ENCODE measurements at places on chromosomes 3 and 15. TPM values are rescaled to one million over a fixed set of nuclear protein-coding genes. Genes with fewer than 3 reads are reported as not detected.

LDHAL6B gene
- total RNA-seq: not detected

CLRN1 gene
- total RNA-seq: not detected

SPATA16 gene
- total RNA-seq: not detected

- no peak overlapping the region for H3K27ac ChIP-seq
- H3K27me3 ChIP-seq: no peaks in the 10 kb centered on the region
Measured at GRCh38 chr3:123137001-123137400, 64.7 kb upstream of the SEC22A start.

GRCh38 chr15:79101866-79102581 is 11.4 kb upstream of the RASGRF1 start:
- H3K27me3 ChIP-seq: peaks cover 13% of the 10 kb centered on the region
- DNase-seq: peak; percentile 47
- no peak overlapping the region for H3K4me3 ChIP-seq
- no peaks in the 10 kb centered on the region for H3K36me3 ChIP-seq

GRCh38 chr3:81650187-81650586 is 111.3 kb downstream of the GBE1 start:
- no peak overlapping the region for H3K27ac ChIP-seq
- H3K4me3 ChIP-seq: no peak overlapping the region
- H3K36me3 ChIP-seq: peaks cover 9% of the 10 kb centered on the region

DNA sequence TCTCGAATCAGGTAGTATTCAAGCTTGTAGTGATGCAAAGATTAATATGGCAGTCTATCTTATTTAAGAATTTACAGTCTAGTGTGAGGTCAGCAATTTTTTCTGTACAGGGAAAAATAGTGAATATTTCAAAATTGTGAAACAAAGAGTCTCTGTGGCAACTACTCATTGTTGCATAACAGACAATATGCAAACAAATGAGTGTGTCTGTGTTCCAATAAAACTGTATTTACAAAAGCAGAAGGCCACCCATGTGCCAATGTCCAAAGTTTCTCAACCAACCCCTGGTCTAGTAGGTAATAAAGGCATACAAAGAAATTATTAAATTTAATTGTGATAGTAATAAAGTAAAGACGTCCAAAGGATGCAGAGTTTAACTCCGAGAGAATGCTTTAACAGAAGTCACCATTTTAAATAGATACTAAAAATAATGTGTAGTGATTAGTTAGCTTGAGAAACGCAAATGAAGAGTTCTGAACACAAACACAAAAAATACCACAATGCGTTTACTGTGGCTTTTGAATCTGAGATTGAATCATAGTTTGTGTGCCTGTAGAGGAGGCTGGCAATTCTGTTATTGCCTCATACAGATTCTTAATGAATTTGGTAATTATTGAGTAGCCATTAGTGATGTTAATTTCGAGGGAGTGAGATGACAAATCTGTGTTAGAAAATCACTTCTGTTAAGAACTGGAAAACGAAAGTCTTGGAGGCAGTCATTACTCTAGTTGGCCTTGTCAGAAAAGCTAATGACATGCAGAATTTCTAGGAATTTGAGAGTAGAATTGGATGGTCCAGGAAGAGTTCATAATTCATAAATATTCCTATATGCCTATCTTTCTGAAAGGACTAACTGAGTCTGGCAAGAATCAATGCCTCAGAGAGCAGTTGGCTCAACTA is 48.7 kb downstream of the CADM2 start:
- H3K4me3 ChIP-seq: no peak overlapping the region
- no peaks in the 10 kb centered on the region for H3K27me3 ChIP-seq
- H3K4me1 ChIP-seq: no peaks in the 10 kb centered on the region
- H3K27ac ChIP-seq: no peak overlapping the region

GRCh38 chr3:53069422-53070068 is 23.7 kb upstream of the SFMBT1 start:
- H3K36me3 ChIP-seq: no peaks in the 10 kb centered on the region
- peaks cover 17% of the 10 kb centered on the region for H3K4me1 ChIP-seq
- H3K4me3 ChIP-seq: no peak overlapping the region
- H3K27ac ChIP-seq: no peak overlapping the region
